ENCODE measurements at places on chromosomes 5 and 9.

DNA sequence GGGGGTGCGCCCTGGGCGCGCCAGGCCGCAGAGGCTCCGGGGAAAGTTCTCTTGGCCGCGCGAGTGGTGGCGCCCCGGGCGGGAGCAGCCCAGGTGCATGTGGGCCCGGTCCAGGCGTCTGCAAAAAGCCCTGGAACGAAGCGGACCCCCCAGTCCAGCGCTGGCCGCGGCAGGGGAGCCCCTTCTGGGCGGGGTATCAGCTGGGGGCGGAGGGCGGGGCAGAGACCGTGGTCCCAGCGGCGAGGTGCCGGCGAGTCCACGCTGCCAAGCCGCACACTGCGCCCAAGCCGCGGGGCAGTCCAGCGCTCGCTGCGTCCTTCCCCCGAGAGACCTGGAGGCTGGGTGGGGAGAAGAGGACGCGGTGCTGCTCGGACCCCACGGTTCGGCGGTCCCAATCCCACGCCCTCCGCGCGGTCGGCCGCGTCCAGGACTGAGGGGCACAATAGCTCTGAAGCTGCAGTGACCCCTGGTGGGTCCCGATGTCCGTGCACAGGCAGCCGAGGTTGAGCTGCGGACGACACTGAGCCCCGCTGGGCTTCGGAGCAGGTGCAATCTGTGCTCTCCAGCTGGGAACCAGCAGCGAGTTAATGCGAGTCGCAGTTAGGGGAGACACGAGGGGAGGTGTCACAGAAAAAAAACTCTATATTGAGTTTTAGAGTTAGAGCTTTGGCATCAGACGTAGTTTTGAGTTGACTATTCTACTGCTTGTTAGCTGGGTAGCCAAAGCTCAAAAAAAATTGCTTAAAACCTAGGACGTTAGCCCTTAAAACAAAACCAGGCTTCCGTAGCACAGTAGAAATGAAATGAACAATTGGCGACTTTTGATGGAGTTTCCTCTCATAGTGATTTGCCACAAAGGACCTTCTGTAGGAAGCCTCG, 1.1 kb upstream of the EPB41L4A start:
- DNase-seq: no peak

GRCh38 chr5:160621526-160621925, 199.9 kb downstream of the PTTG1 start:
- DNase-seq: no peak

DNA sequence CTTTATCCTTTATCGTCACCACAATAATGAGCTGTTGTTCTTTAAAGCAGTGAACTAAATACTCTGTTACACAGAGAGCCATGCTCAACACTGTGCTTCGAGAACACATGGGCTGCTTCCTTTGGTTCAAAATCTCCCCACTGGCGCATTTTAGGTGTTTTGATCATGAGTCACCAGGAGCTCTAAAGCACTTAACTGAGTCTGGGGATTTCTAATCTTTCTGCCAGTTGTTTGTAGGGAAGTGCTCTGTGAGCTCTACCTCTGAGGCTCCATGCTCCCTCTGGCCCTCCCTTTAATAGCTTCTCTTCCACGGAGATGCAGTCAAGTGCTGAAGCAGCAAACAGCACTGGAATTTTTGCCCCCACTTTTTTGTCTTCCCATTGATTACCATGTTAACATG, 17.0 kb downstream of the ERAP2 start:
- DNase-seq: no peak

GRCh38 chr5:90601468-90601867, 42.9 kb downstream of the ADGRV1 start:
- DNase-seq: no peak

GRCh38 chr5:150196986-150197385, 7.1 kb downstream of the SLC6A7 start:
- no peak for DNase-seq

DNA sequence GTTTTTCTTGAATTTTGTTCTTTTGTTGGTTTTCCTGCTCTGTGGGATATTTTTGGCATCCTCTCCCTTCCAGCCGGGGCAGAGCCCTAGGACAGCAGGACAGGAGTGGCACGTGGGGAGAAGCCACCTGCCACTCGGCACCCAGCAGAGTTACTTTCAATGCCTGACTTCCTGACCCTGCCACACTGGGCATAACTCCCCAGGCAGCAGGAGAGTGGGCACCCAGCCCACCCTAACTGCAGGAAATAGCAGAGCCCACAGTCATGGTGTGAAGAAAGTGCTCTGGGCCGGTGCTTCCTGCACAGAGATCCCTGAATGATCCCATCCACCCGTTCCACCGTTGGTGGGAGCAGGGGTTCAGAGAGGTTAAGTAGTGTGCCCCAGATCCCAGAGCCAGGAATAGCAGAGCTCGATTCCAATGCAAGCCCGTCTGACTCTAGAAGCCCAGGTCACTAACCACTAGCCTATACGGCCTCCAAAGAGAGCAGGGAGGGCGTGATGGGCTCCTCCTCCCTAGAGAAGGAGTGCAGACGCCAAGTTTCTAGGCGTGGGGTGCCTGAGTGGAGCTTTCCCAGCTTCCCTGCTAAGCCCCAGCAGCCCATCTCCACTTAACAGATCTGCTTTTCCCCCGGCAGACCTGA, 8.1 kb upstream of the NUP214 start:
- no peak for DNase-seq

GRCh38 chr5:37543216-37543615, 164.1 kb downstream of the WDR70 start:
- no peak for DNase-seq

DNA sequence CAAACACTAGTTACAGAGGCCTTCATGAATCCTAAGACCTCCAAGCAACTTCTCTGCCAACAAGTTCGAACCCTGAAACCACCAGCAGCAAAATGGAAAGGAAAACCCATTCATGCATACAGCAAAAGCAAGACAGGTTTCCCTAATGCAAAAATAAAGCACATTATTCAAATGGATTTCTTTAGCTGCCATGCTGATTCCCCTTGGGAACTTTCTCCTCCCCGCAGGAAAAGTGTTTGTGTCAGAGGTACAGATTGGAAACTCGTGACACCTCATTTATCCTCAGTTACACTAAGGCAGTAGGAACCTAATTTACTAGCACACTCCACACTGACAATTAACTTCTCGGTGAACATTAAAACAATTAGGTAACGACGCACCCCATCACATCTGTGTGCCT, 63.4 kb downstream of the TLE1 start:
- DNase-seq: no peak

DNA sequence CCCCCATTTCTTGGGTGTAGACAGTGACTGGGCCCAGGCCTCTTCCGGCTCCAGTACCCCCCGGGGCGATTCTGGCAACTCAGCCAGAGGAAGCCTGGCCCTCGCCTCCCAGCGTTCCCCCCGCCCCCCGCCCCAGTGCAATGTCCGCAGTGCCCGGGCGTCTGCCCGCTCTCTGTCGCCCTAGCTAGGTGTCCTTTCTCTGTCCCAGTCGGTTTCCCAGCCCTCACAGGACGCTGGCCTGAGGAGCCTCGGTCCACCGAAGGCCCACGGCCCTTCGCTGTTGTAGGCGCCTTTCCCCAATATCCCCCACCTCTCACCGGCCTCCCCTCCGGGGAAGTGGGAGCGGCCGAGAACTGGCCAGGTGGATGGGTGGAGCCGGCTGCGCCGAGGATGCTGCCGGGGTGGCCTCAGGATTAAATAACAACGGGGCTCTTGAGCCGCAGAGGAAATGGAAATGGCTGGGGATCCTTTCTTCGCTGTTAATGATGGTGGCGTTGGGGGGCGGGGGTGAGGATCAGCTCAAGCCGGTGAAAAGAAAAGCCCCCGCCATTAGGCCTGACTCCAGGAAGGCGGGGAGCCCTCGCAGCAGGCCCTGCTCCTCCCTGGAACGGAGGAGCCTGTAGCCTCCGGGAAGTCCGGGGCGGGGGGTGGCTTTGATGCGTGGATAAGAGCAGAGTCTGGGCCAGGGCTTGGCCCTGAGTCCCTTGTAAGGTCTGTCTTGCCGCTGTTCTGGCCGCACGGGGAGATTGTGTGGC, 1.1 kb upstream of the SPRY4 start:
- DNase-seq: no peak

DNA sequence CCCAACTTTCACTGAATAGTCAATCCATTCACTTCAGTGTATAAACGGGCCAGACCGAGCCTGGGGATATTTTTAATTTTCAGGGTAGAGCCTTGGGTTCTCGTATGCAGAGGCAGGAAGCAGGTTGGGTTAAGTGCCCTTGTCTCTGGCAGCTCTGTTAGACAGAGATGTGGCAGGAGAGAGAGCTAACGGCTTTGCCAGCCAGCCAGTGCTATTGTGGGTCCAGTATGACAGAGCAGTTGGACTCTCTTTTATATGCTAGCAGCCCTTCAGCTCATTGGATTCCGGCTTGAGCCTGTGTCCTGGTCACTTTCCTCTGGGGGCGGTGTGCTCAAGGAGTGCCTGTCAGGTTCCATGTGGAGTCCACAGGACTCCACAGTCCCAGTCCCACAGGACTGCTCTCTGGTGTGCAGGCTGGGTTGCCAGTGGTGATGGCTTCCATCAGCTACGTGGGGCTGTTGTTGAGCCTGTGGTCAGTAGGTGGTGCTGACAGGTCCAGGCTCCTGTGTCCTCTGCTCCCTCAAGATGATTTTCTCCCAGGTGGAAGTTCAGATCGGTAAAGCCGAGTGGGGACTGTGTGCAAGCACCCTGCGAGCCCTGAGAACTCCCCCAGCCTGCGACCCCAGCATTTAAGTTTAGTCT, 14.3 kb downstream of the CLTA start:
- DNase-seq: no peak

GRCh38 chr9:123527981-123528380, 172.0 kb downstream of the CRB2 start:
- no peak for DNase-seq

DNA sequence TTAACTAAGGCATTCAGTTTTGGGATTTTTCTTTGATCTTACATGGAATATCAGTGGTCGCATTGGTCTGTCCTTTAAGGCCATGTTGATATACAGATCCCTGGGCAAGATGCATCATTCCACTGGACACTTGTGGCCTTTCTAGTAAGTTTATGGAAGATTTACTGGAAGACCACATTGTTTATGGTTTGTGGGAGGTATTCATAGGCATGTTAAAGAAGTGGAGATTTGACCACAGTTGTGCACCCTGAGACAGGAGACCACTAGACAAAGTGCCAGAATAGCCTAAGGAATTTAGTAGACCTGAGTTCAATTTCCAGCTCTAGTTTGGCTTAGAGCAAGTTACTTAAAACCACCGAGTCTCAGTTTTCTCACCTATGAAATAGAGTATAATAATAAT, 383.1 kb upstream of the PAPPA start:
- no peak for DNase-seq

DNA sequence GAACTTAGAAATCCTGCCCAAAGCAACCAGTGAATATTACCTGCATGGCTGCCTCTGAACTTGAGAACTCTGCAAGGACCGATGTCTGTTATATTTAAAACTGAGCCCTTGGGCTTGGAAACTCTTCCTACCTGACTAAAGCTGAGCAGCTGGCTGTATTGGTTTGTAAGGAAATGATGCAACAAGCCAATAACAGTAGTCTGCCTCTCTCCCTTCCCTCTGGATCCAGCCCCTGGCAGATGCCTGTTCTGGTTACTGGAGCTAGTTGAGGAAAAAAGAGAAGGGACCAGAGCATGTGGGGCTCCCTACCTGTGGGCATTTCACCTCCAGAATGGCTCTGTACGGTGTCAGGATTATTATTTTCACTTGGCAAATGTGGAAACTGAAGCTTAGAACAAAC, 34.7 kb downstream of the SH3RF2 start:
- DNase-seq: no peak

- no peak for DNase-seq
Observed at GRCh38 chr9:123871781-123872180, 58.1 kb downstream of the DENND1A start.

GRCh38 chr5:158770506-158770905, 329.2 kb downstream of the EBF1 start:
- no peak for DNase-seq

DNA sequence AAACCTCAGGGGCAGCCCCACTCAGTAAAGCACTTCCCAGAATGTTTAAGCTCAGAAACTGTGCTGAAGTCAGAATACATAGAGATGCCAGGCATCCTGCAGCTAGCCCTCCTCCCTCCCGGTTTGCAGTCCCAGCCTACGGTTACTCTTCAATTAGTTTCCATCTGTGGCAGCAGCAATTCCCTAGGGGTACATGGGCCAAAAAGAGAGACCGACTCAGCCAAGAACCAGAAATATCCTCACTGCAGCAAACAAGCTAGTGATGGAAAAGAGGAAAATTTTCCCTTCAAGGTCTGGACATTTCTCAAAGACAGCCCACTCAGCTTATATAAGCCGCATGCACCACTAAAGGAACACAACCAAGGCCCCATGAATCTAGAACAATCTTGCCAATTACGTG, 89.1 kb upstream of the PPP2R2B start:
- DNase-seq: no peak

- no peak for DNase-seq
Observed at GRCh38 chr9:61665330-61665751, 475.5 kb downstream of the SPATA31A7 start.

GRCh38 chr5:173018358-173018757, 34.8 kb downstream of the ATP6V0E1 start:
- DNase-seq: no peak

DNA sequence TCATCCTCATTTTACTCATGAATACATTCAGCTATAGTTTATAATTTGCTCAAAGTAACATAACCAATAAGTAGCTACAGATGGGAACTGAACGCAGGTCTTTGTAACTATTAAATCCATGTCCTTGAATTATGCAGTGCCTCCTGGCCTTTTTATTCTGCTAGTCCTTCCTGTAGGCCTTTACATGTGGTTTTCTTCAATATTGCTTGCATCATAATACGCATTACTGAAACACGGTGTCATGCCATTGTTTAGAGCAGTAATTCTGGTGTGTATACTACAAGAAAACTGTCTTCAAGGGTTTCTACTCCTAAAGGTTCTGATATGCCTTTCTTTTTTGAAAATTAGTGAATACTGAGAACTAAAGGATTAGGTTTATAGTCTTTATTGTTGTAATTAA, 20.7 kb downstream of the CWC27 start:
- DNase-seq: no peak

DNA sequence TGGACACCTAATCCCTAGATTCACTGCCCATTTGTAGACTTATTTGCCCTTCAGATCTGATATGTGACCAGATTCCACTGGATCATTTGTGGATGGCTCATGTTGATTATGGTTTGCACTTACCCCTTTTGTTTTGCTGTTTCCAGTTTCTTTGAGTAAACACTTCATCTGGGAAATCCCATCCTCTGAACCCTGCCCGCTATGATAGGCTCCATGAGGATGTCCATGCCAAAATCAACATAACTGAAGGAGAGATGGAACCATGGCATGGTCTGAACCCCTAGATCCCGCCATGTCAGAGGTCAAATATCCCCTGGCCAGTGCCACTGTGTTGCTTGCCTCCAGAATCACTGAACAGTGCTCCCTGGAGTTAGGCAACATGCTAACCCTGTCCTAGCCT, 11.7 kb upstream of the FEM1C start:
- no peak for DNase-seq

GRCh38 chr9:87147839-87148238, 200.5 kb upstream of the GAS1 start:
- no peak for DNase-seq

- DNase-seq: no peak
Observed at GRCh38 chr5:159504857-159505304, 174.6 kb upstream of the IL12B start.
